ENCODE measurements at places on chromosomes 1 and 21.

- peak; percentile 92 for DNase-seq
- peaks cover 20% of the 10 kb centered on the region for H3K36me3 ChIP-seq
- H3K27me3 ChIP-seq = no peaks in the 10 kb centered on the region
- peak within 1 kb of the TSS; percentile 98 for H3K27ac ChIP-seq
- peaks cover 21% of the 10 kb centered on the region for H3K4me1 ChIP-seq
Observed at GRCh38 chr1:26472320-26472900, at the start of gene HMGN2. TSS of gene HMGN2 (plus strand) at chr1:26472440. CDS start at chr1:26472613, 173 bp downstream.

DNA sequence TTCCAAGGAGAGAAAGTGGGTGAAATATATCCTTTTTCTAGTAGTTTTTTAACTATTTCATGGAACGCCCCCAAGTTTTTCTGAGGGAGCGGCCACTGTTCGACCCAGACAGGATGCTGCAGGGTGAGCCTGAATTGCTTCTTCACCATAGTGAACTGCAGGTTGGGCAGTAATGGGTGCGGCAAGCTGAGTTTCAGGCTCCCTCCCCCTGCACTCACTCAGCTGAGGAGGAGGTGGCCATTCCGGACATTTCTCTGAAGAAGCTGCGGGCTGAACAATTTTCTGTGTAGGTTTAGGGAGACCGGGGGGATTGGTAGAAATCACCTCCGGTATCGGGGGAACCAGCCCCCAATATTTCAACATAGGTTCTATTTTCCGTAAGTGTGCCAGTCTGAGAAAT is 8.2 kb downstream of the DAP3 start:
- H3K4me1 ChIP-seq = peaks cover 8% of the 10 kb centered on the region
- H3K27me3 ChIP-seq = no peaks in the 10 kb centered on the region
- peaks cover 20% of the 10 kb centered on the region for H3K36me3 ChIP-seq
- no peak overlapping the region for H3K4me3 ChIP-seq

DNA sequence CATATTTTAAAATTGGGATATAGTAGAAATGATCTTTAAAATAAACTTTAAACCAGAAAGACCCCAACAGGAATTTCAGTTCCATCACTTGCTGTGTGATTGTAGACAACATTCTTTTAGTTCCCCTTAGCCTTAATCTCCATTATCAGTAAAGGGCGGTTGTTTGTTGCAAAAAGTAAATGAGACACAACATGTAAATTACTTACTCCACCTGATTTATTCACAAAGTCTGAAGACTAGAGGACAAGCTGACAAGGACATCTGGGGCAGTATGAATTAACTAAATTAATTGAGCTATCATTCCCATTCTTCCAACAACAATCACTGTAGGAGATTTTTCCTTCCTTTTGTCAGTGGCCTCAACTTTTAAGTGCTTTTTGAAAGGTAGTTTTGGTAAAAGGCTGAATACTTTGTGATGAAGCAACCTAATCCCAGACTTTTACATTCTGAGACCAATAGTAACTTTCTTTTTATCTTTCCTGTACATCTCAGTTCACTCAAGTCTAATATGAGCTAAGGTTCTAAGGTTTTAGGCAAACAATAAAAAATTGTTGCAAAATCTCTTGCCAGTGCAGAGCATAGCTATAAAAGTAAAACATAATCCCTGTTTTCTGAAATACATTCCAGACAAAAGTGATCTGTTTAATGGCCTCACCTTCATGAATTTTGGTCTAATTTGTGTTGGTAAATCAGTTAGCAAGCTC is 6.2 kb downstream of the SLC19A2 start:
- H3K36me3 ChIP-seq = no peaks in the 10 kb centered on the region
- H3K27me3 ChIP-seq = no peaks in the 10 kb centered on the region
- H3K27ac ChIP-seq = no peak overlapping the region
- no peak for DNase-seq
- H3K4me3 ChIP-seq = no peak overlapping the region
- no peaks in the 10 kb centered on the region for H3K4me1 ChIP-seq

DNA sequence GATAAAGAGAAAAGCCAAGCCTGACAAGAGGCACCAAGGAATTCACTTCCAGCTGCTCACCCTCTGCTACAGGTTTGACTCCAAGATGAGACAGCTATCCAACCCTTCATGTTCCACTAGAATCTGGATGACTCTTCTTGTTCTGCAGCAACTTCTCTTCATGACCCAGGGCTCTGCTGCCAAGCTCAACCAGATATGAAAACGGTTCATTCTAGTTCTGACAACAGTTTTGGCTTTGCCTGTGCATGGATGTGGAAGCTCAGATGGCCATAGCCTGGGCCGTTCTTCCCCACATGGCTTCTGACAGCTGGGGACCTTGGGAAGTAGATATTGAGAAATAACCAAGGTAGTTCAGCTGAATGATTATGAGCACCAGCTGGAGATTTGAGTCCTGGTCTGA is 13.7 kb downstream of the PI4KB start:
- no peak for DNase-seq
- 0 out of 2 replicates have a peak, but pooled peaks cover 3% of the 10 kb centered on the region for H3K36me3 ChIP-seq
- no peaks in the 10 kb centered on the region for H3K27me3 ChIP-seq
- H3K4me3 ChIP-seq = no peak overlapping the region
- H3K4me1 ChIP-seq = no peaks in the 10 kb centered on the region
- no peak overlapping the region for H3K27ac ChIP-seq

- no peaks in the 10 kb centered on the region for H3K36me3 ChIP-seq
- no peaks in the 10 kb centered on the region for H3K4me1 ChIP-seq
- DNase-seq = no peak
- H3K27ac ChIP-seq = no peak overlapping the region
- no peak overlapping the region for H3K4me3 ChIP-seq
- no peaks in the 10 kb centered on the region for H3K27me3 ChIP-seq
Observed at GRCh38 chr1:103496014-103496635, 29.4 kb upstream of the RNPC3 start.

- H3K4me1 ChIP-seq = peaks cover 31% of the 10 kb centered on the region
- peak; percentile 92 for DNase-seq
- H3K27ac ChIP-seq = peak overlapping the region; percentile 74
Observed at GRCh38 chr1:192530254-192530653, 45.3 kb upstream of the RGS1 start.

DNA sequence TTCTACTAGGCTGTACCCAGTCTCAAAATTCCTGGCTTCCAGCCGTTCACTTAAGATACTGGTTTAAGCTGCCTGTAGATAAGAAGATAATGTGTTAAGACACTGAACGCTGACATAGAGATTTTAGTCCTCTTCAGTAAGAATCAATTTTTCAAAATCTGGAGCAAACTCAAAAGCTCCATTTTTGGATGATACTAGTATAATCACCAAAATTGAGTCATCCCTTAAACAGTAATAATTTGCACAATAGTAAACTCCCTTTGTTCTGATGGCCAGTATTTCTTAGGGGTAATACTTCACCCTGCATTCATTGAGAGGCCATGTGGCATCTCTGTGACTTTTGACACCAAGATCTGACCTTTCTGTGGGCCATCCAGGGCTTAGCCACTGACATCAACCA is 299.8 kb upstream of the USP25 start:
- H3K4me3 ChIP-seq = no peak overlapping the region
- H3K4me1 ChIP-seq = no peaks in the 10 kb centered on the region
- H3K27ac ChIP-seq = no peak overlapping the region
- no peaks in the 10 kb centered on the region for H3K27me3 ChIP-seq
